ENCODE measurements at places on chromosomes 3 and 15. TPM values are rescaled to one million over a fixed set of nuclear protein-coding genes. Genes with fewer than 3 reads are reported as not detected.
A peak's percentile ranks its signal among the peaks of the same experiment; 100 is the strongest.

DNA sequence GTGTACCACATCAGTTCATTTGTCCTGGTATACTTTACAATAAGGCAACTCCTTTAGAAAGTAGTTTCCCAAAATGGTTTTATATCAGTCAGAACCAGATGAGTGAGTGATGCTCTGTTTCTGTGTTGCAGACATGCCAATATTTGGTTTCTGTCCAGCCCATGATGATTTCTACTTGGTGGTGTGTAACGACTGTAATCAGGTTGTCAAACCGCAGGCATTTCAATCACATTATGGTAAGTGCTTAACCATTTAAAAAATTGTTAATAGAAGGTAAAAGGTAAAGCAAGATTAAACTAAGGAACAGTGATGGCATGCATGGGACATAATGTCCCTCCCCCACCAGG, 40.0 kb upstream of the SCAANT1 start:
- no peak for DNase-seq

GRCh38 chr15:80367661-80368060, 36.5 kb upstream of the ARNT2 start:
- no peak for DNase-seq

GRCh38 chr3:73773233-73773632, 148.5 kb upstream of the PDZRN3 start:
- no peak for DNase-seq

GRCh38 chr3:32759342-32759741, 58.5 kb upstream of the TRIM71 start:
- DNase-seq = no peak

DNA sequence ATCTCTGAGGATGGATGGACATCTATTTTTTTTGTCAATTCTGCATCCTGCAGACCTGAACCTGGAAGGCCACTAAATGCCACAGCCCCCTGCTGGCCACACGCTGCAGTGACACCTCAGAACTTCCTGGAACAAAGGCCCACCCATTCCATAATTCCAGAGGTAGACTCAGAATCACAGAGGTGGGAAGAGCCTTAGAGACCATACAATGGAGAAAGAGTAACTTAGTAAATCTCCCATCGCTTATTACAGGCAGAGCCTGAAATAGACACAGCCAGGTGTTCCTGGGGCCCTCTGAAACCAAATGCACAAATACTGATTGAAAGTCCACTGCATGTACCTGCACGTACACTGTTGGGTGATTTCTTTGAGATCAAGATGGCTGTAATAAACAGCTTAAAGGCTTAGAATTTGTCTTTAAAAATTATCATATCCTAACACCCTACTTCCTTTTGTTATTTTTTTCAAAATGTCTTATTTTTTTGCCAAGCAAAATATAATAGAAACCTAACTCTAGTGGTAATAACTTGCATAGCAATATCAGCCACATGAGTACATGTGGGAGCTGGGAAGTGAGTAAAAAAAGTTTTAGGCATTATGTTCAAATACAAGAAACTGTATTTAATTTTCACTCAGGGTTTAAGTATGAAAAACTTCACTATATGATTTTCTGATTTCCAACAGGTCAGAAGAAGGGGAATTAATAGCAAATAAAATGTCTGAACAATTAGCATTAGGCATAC, 62.7 kb downstream of the EOMES start:
- peak; percentile 60 for DNase-seq

DNA sequence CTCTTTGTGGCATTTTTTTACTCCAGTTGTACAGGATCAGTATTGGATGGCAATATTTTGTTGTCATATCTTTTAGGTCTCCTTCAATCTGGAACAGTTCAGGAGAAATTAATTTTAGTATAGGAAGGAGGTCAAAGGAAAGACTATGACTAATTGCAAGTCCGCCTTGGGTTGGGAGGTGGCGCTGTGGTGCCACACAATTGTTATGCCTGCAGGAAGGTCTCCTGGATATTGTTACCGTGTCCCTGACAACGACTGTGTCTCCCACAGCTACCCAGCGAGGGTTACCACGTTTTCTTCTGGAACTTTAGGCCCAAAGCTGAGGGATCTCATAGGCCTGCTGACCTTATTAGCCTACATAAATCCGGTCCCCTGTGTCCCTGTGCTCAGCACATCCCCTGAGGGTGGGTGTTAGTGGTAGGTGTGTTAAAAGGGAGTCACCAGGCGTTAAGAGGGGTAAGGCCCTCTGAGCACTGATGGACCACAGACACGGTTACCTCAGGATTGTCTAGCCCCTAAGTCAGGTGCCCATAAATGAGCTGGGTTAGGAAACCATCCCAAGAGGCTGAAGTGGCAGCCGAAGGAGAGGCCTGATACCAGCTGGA, 31.5 kb downstream of the KCNAB1 start:
- DNase-seq = peak; percentile 58

GRCh38 chr15:69713726-69714559, 261.3 kb downstream of the RPLP1 start:
- peak; percentile 21 for DNase-seq

DNA sequence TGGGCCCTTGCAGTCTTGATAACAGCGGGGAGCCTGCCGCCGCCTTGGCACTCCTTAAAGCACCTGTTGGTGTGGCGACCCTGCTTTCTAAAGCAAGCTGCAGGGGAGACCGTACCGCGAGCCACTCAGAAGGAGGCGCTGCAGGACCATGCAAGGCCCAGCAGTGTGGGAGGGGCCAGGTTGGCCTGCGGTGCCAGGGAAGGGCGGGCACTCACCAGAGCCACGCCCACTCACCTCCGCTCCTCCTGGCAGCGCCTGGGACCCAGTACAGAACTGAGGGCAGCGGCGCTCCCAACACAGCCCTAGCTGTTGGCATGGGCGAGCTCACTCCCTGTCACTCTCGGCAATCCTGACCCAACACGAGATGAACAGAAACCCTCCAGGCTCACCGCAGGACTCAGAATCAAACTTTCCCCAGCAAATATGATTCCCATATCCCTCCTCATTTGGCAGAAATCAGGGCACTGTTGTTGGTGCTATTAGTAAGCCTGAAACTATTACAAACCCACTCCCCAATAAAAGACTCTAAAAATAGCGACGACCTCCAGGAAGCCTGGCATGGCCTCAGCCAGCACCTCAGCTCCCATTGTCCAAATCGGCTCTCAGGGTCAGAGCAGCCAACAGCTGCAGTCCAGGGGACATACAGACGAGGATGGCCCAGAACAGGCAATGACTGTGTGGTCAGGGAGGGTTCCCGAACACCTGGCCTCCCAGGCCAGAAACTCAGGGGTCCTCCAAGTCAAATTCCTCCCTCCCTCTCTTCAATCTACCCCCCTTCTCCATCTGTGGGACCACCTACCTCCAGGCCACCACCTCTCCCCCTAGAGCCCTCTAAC, 77.2 kb downstream of the TBC1D2B start:
- peak; percentile 93 for DNase-seq

GRCh38 chr3:126434264-126434590, 39.5 kb downstream of the CFAP100 start:
- DNase-seq = peak; percentile 11

DNA sequence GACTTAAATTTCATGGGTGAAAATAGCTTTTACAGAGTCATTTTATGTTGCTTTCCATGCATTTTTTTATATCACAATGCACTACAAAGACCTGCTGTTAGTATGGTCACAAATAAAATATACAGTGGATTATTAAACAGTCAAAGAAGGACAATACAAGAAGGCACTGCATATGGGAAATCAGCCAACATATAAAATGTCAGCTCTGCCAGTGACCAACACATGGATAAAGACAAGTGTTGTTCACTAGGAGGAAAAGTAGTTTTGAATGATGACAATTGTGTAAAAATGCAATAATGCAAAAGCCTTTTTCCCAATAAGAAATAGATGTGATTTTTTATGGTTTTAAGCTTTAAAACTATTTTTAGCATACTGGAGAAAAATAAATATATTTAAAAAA, 425.3 kb upstream of the CBLB start:
- DNase-seq = no peak

DNA sequence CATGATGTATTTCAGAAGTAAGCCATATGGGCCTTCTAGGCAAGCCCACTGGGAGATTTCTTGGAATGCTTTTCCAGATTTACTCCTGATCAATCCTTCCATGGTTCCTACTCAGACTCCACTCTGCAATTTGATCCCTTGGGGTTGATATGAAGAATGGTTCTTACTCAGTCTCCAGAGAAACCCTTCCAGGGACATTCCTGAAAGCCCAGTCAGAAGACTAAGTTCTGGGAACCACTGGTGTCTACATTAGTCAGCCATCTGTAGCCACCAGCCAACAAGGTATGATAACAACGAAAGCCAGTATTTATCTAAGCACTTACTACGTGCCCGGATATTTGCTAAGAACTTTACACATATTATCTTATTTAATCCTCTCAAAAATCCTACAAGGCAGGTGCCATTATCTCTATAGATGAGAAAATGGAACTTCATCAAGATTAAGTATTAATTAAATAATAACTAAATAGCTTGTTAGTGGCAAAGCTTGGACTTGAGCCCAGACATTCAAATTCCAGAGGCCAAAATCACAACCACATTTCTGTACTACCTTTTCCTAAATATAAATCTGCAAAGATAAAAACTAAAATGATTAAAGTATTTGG, 32.7 kb downstream of the ZNF385D start:
- DNase-seq = no peak

DNA sequence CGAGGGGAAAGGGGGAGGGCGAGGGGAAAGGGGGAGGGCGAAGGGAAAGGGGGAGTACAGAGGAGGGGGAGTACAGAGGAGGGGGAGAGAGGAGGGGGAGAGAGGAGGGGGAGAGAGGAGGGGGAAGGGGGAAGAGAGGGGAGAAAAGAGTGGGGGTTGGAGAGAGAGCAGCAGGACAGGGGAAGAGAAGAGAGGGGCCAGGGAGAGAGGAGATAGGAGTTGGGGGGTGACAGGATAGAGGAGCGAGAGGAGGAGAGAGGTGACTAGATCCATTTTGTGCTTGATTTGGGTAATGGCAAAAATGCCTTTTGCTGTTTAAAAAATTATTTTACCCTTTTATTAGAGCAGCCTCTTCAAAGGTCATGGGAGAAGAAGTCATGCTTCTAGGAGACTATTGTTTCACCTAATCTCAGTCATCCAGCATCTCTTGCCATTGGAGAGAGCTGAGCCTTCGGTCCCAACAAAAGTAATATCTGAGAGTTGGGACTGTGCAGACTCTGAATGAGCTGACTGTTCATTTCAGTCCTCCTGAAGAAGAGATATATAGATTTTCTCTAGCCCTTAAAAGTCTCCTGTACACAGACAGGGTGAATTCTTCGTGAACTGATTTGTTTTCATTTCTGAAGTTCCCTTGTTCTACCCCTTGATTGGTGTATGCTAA, 15.1 kb upstream of the TOP2B start:
- DNase-seq = no peak

DNA sequence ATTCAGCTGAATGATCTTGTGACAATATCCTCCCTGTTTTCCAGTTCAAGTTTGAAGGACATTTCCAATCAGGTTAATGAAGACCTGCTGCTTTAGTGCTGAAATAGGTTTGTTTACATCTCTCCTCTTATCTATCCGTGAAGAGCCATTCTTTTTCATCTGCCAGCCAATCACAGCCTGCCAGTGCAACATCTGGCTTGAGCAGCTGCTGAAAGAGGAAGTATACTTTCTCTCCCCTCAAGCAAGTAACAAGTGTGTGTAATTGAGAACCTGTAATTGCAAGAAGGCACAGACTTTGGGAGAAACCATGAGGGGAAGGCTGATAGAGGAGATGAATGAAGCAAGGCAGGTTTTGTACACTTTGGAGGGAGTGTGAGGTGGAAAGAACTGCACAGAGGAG, 404.3 kb downstream of the AGBL1 start:
- no peak for DNase-seq

GRCh38 chr3:139745831-139746230, 68.1 kb upstream of the NMNAT3 start:
- no peak for DNase-seq

- DNase-seq = no peak
Observed at GRCh38 chr3:49329186-49329585, 10.7 kb downstream of the USP4 start.

DNA sequence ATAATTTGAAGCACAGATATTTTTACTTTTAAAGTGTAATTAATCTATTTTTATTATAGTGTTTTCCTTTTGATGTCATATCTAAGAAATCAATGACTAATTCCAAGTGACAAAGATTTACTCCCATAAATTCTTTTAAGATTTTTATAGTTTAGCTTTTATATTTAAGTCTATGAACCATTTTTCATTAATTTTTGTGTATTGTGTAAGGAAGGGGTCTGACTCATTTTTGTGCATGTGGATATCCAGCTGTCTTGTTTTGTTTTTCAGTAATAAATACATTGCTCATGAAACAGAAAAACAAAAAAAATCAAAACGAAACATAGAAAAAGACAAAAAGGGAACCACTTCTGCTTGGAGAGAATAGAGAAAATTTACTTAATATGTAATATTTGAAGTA, 145.1 kb downstream of the EPHA6 start:
- no peak for DNase-seq

DNA sequence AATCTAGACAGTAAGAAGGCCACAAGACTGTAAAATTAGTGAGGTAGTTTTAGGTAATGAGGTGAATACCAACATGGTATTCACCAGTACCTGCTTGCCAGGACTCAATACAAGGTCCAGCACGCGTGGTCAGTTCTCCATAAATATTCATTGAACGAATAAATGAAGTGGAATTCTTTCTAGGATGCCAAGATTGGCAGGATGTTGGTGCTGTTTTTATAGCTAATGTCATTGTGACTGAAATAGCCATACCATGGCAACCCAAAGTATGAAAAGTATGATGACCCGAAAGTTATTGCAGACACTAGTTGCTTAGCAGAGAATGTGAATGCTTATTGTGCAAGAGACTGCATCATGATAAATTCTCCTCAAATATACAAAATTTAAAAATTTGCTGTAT, 307.2 kb downstream of the KCNH8 start:
- no peak for DNase-seq

GRCh38 chr3:195888311-195888761, 20.0 kb downstream of the TNK2 start:
- no peak for DNase-seq

- DNase-seq = no peak
Observed at GRCh38 chr3:99710094-99710493, 71.7 kb downstream of the COL8A1 start.

- no peak for DNase-seq
Observed at GRCh38 chr3:40753951-40754350, 229.2 kb downstream of the ZNF621 start.

Gene LYZL4
- not detected for total RNA-seq

Gene ATP13A4
- total RNA-seq = 11.0 TPM

Gene ACKR4
- total RNA-seq = not detected

Gene C3orf52
- 39.3 TPM for total RNA-seq

Gene SPATA12
- total RNA-seq = not detected

Gene LNP1
- total RNA-seq = 0.74 TPM

Gene AGTR1
- 2.4 TPM for total RNA-seq

Gene MORC1
- not detected for total RNA-seq

Gene SUSD5
- 0.17 TPM for total RNA-seq

Gene TMEM212
- total RNA-seq = not detected

Gene HRG
- total RNA-seq = 0.25 TPM

Gene GHSR
- not detected for total RNA-seq

Gene CILP
- total RNA-seq = 3.7 TPM

Gene CCDC191
- total RNA-seq = 3.1 TPM

Gene TAGLN3
- total RNA-seq = not detected

Gene MYD88
- 70.4 TPM for total RNA-seq

Gene SPTBN5
- total RNA-seq = 2.3 TPM

Data from colonic mucosa (tissue), 4 donors.